Suprapubic skin (tissue), 4 donors: ENCODE measurements at places on chromosomes 6 and 20. TPM values are rescaled to one million over a fixed set of nuclear protein-coding genes. Genes with fewer than 3 reads are reported as not detected.

DNA sequence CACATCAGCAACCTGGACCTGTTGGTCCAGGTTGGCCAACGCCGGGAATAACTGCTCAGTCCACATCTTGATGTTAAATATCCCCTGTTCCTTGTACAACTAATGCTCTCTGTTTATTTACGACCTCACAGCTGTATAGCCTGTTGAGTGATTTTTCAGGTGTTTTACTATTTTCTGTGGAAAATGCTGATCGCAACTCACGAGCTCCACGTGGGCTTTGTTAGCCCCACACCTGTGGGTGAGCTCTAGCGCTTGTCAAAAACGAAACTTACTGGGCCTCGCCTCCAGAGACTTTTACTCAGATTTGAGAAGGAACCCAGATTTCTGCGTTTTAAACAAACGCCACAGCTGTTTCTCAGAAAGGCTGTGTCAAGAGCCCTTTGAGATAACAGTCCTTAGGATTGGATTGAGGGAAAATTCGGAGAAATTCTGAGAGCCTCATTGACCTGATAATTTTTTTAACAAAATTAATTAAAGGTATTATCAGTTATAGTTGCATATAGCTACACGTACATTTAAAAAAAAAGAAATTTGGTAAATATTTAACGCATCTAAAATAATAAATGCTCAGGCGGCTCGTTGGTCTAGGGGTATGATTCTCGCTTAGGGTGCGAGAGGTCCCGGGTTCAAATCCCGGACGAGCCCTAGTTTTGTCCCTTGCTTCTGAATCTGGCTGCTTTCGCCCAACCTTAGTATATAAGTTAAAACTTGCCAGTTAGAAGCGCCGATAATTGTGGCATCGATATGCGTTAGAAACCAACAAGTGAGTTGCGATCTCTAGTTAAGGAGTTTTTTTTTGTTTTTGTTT lies 16.7 kb downstream of the HMGN4 start:
- H3K27ac ChIP-seq = peak overlapping the region; percentile 21
- no peaks in the 10 kb centered on the region for H3K27me3 ChIP-seq
- no peaks in the 10 kb centered on the region for H3K36me3 ChIP-seq
- peak overlapping the region; percentile 41 for H3K4me3 ChIP-seq

GRCh38 chr6:132410830-132411229 lies 9.6 kb upstream of the MOXD1 start:
- no peak for DNase-seq
- no peak overlapping the region for H3K4me3 ChIP-seq
- no peaks in the 10 kb centered on the region for H3K4me1 ChIP-seq
- no peaks in the 10 kb centered on the region for H3K36me3 ChIP-seq
- no peak overlapping the region for H3K27ac ChIP-seq

GRCh38 chr6:52532457-52532856 lies 44.4 kb downstream of the TRAM2 start:
- H3K27ac ChIP-seq = no peak overlapping the region
- H3K4me1 ChIP-seq = peaks cover 10% of the 10 kb centered on the region
- peaks cover 16% of the 10 kb centered on the region for H3K36me3 ChIP-seq

- no peak for DNase-seq
- peaks cover 8% of the 10 kb centered on the region for H3K4me1 ChIP-seq
- no peak overlapping the region for H3K4me3 ChIP-seq
- no peaks in the 10 kb centered on the region for H3K27me3 ChIP-seq
- H3K36me3 ChIP-seq = no peaks in the 10 kb centered on the region
These were observed 158.2 kb downstream of the ZMYND8 start for GRCh38 chr20:47198254-47198671.

Gene GATA5
- total RNA-seq = 0.23 TPM

GRCh38 chr6:89970609-89971337 lies 76.5 kb downstream of the GJA10 start:
- H3K4me3 ChIP-seq = no peak overlapping the region
- no peak overlapping the region for H3K27ac ChIP-seq
- H3K36me3 ChIP-seq = no peaks in the 10 kb centered on the region
- no peaks in the 10 kb centered on the region for H3K27me3 ChIP-seq
- DNase-seq = no peak

Gene LY6G6F
- total RNA-seq = not detected

DNA sequence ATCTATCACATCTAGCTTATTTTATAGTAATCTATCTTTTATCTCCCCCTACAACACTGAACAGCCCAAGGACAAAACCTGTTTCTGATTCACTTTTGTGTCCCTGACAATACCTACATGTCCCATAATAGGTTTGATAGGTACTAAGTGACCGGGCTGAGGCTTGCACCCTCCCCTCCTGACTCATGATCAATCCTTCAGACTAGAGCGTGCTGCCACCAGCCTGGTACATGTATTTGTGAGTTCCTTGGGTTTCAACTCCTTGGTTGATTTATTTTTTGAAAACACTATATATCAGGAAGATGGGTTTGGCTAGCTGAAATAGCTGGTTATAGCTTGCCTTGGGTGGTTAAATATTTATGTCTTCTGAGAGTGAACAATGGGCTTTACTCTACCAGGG lies 41.6 kb upstream of the RAB23 start:
- peaks cover 6% of the 10 kb centered on the region for H3K4me1 ChIP-seq
- peak overlapping the region; percentile 29 for H3K27ac ChIP-seq
- H3K36me3 ChIP-seq = no peaks in the 10 kb centered on the region
- H3K4me3 ChIP-seq = no peak overlapping the region
